Posterior vena cava (tissue), 2 donors: ENCODE measurements at places on chromosomes 4 and X.
A peak's percentile ranks its signal among the peaks of the same experiment; 100 is the strongest.

DNA sequence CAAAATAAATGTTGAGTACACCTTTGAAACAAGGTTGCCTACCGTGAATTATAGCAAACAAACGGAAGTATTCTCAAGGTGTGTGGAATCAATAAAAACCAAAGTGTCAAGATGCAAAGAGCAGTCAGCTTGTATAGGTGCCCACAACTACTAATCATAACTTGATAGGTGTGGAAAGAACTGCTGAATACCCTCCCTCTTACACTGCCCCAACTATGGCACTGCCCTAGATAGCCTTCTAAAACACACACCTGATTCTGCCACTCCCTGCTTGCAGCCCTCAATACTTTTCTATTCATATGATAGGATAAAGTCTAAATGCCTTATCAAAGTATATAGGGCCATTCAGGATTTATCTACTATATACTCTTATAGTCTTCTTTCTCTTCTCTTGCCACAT is 31.1 kb upstream of the SLC4A4 start:
- no peak for DNase-seq

GRCh38 chr4:7063362-7063761 is 4.5 kb downstream of the GRPEL1 start:
- no peak for DNase-seq

DNA sequence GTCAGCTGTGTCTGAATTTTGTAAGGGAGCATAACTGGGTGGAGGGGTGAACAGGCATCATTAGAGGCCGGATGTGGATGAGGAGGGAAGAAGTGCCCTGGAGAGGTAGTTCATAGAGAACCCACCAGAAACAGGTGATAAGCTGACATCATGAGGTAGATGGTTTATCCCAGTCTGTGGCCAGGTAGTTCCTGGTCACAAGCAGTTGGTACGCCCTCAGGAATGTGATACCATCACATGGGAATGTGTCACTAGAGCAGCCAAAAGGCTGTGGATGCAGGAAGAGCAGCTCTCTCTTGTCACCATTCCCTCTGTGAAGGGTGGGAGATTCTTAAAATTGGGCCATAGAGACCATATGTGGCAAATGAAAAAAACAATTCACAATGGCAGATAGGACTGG is 21.9 kb downstream of the MSN start:
- DNase-seq = no peak

- DNase-seq = peak; percentile 87
Measured at GRCh38 chr4:2806390-2807355, 13.8 kb downstream of the SH3BP2 start.
